ENCODE measurements at places on chromosomes 4 and X.

DNA sequence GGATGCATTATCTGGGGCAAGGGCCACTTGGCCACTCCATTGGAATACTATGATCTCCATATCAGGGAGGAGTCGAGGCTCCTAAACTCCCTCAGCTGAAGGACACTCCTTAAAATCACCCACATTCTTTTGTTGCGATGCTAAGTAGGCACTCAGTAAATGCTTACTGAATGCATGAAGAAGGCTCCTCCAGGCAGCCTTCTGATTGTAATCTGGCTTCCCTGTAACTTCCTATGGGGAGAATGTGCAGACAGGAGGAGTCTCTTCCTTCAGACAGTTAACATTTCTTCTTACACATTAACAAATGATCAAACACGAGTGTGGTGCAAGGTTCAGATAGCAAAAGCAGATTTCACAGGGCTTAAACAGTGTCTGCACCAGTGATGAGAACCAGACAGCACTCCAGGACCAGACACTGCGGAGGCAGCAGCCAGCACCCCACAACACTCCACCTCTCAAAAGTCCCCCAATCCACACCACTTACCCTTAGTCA, 21.4 kb upstream of the USO1 start:
- DNase-seq = no peak

- no peak for DNase-seq
Measured at GRCh38 chr4:13704035-13704434, 76.5 kb upstream of the BOD1L1 start.

DNA sequence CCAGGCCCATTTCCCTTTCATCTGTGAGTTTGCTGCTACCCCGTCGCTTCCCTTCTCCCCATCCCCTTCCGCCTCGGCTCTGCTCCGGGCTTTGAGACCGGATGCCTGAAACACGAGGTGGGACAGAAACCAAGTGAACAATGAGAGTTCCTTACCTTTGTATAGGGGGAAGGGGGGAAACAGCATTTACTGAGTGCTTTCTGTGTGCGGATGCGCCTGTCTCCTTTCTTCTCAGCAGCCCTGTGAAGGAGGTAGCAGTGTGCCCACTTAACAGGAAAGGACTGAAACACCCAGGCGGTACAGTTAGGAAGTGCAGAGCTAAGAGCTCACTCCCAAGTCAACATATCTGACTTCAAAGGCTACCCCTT, 43.2 kb upstream of the TMSB15B start:
- DNase-seq = no peak

- no peak for DNase-seq
Measured at GRCh38 chrX:123878252-123878721, 18.4 kb downstream of the XIAP start.
